ENCODE measurements at places on chromosomes 11 and 22.

- DNase-seq: no peak
Measured at GRCh38 chr22:47155131-47155885, 392.9 kb downstream of the TBC1D22A start.

GRCh38 chr22:17319546-17319945 is 49.7 kb upstream of the CECR2 start:
- no peak for DNase-seq

- DNase-seq: no peak
Measured at GRCh38 chr11:111312076-111312475, 13.7 kb downstream of the POU2AF3 start.

DNA sequence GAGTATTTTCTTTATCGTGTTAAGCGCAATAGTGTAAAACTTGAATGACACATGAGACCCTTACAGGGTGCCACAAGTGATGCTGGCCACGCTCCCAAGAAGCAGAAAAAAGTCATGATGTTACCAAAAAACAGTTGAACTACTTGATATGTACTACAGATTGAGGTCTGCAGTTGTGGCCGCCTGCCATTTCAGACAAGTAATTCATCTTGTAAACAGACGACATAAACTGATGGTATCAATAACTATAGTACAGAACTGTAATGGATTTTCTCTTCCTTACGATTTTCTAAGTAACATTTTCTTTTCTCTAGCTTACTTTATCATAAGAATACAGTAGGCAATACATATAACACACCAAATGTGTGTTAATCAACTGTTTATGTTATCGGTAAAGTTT is 5.5 kb downstream of the CD59 start:
- DNase-seq: no peak

DNA sequence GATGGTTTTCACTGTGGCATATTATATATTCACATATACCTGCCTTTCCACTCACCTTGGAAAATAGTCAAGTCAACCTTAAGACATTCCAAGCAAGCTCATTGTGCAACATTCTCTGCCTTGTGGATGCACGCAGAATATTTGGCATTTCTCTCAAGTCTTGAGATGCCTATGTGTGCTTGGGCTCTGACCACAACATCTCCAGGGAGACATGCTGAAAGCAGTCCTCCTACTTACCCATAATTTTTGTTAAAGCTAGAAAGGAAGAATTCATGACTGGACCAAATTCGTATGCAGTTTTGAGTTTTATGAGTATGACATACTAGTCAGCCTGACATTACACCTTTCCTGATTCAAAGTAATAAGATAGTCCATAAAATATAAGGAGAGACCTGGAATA is 684.0 kb downstream of the OPCML start:
- DNase-seq: no peak

- no peak for DNase-seq
Measured at GRCh38 chr11:87230995-87231394, 193.3 kb downstream of the TMEM135 start.

DNA sequence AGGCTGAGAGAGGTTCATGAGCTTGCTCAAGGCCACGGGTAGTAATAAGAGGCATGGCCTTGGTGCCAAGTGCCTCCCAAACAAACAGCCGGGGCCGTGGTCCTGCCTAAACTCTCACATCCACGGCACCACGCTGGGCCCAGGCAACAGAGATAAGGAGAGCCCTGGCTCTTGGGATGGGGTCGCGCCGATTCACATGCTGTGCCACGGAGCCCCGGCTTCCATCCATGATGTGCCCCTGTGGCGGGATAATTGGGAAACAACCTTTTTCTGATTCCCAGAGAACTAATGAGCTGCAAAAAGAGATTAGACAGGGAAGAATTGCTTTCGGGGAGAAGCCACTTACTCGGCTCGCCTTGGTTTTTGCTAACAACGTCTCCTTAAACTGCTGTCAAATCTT is 22.0 kb downstream of the TP53AIP1 start:
- no peak for DNase-seq

- DNase-seq: no peak
Measured at GRCh38 chr11:45208135-45208534, 61.7 kb downstream of the PRDM11 start.

All from amniotic epithelial cell (primary cell).